Activated naive CD8-positive, alpha-beta T cell treated with anti-CD3 and anti-CD28 coated beads, Interleukin-2, amount 10 ng/mL, durations not matched to agents 7 days and 5 days (primary cell): ENCODE measurements at places on chromosomes 4 and X.

DNA sequence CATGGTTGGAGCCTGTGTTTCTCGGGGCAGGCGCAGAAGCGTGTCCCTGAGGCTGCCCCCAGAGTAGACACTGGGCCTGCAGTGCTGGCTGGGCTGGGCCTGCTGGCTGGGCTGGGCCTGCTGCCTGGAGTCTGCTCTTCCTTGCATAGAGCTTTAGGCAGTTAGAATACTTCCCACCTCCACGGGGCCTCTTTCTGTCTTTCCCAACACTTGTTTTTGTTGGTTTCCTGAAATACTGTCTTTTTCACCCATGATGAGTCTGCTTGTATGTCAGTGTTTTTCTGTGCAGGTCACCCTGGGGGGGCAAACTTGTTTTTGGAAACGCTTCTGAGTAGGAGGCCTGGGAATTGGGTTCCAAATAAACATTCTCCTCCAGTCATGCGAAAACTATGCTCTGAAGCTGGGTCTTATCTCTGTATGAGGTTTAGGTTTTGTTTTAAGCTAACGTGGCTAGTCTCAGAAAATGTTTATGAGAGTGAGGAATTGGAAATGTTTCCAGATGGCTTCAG, 32.2 kb downstream of the TRMT44 start:
- no peak for DNase-seq

DNA sequence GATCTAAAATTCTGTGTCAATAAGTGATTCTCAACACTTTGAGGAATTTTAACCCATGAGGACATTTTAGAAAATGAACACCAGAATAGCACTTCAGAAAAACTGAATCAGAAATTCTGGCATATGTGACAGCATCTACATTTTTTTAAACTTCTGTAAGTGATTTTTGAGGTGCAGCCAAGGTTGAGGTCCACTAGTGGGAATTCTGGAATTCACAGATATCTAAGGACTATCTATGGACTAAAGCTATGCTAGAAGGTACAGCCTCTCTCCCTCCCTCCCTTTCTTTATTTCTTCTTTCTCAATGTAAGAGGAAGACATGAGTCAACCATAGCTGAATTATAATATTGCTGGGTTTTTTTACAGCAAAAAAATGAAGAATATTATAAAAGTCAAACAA, 508.2 kb upstream of the ATOH1 start:
- DNase-seq, result no peak

- no peak for DNase-seq
These were observed 4.3 kb upstream of the UNC5C start for GRCh38 chr4:95552942-95553550.

DNA sequence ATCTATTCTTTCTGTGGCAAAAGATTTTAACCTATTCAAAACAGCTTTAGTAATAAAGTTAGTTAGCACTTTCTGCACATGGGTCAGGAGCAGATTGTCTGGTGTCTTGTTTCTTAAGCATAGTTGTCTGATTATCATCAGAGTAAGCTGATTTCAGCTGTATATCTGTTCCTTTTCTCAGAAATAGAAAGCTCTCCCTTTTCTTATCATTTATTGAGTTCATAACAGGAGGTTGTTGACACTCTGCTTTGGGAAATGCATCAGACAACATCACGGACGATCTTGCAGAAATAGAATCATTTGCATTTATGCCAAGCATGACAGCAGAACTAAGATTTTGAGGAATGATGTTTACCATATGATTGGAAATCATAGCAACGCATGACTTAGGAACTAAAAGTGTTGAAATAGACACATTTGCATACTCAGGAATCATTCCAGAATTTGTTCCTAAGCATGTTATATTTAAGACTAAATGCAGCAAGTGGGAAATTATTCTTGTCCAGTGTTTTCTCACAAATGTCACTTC, 66.7 kb downstream of the RBMX2 start:
- no peak for DNase-seq

DNA sequence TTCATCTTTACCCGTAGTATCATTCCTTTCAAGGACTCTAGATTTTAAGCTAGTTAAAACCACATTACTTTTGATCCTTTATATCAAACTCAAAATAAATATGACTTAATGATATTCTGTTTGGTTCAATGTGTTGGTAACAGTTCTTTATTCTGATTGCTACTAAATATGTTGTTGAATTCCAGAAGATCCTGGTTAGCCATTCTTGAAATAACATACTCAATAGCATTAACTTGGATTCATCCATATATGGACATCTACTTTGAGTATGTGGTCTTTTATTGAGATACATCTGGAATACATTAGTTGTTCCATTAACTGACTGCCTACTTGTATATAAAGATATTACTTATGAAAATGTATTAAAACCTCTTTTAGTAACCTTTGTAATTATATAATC, 27.5 kb upstream of the PCDH18 start:
- no peak for DNase-seq

DNA sequence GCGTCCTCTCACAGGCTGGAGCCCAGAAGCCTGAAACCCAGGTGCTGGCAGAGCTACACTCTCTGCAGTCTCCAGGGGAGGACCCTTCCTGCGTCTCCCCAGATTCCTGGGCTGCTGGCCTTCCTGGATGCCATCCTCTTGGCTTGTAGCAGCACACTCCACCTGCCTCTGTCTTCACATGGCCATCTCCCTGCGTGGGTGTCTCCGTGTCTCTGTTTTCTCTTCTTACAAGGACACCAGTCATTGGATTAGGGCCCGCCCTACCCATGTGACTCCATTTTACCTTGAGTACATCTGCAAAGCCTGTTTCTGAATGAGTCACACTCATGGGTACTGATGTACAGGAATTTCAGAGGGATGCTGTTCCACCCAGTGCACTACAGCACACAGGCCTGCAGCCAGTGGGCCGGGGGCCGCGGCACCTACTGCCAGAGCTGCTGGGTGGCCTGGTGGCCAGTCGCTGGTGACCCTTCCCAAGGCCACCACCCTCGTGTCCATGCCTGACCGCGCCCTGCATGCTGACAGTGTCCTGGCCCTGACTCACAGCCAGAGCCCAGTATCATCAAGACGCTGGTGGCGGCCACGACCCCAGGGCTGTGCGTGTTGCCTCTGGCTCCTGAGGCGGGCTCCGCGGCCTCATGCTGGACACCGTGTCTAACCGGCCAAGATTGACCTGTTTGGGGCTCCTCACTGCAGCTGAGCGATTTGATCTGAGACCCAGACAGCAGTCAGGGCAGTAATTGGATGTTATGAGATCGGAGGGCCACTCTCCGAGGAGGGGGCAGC, 63.6 kb upstream of the NKX1-1 start:
- DNase-seq, result no peak

- no peak for DNase-seq
These were observed 2102.3 kb upstream of the AGA start for GRCh38 chr4:179544496-179544895.

GRCh38 chr4:64582492-64582891, 173.2 kb upstream of the TECRL start:
- no peak for DNase-seq

GRCh38 chrX:31266203-31267076, 194.6 kb upstream of the FTHL17 start:
- DNase-seq, result peak; percentile 24

GRCh38 chrX:116111934-116112595, 58.5 kb upstream of the AGTR2 start:
- no peak for DNase-seq

- DNase-seq, result no peak
These were observed 30.3 kb upstream of the GLRB start for GRCh38 chr4:157045507-157046127.

DNA sequence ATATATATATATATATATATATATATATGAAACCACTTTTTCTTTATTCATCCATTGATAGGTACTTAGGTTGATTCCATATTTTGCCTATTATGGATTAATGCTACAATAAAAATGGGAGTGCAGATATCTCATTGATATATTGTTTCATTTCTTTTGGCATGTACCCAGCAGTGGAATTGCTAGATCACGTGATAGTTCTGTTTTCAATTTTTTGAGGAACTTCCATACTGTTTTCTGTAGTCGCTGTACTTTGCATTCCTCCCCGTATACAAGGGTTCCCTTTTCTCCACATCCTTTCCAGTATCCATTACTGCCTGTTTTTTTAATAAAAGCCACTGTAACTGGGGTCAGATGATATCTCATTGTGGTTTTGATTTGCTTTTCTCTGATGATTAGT, 124.6 kb downstream of the GABRB1 start:
- no peak for DNase-seq

- no peak for DNase-seq
These were observed at the start of gene TLR10 for GRCh38 chr4:38782452-38783108. TLR10 (minus strand) TSS chr4:38782990; CDS start chr4:38775590, 7,400 bp downstream.

GRCh38 chr4:111997785-111998184, 147.5 kb upstream of the FAM241A start:
- no peak for DNase-seq

GRCh38 chr4:140856621-140857062, 100.5 kb upstream of the TBC1D9 start:
- DNase-seq, result no peak

- peak; percentile 85 for DNase-seq
These were observed at the start of gene SEPTIN11 for GRCh38 chr4:76949276-76950051. SEPTIN11 (plus strand) TSS chr4:76949752; CDS start chr4:76949904, 152 bp downstream.

DNA sequence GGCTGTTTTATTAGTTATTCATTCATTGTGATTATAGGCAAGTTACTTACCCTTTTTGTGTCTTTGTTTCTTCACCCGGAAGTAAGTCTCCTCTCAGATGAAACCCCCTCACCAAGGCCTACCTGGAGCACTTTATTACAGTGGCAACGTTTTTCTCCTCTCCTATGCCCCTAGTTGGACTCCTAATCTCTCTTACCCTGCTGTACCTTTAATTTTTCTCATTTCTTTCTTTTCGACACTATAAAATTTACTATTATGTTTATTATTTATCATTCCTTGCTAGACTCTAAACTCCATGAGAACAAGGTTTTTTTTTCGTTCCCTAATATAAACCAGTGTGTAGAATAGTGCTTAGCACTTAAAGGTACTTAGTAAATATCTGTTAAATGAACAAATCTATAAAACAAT, 17.5 kb downstream of the STAP1 start:
- DNase-seq, result no peak

GRCh38 chr4:149370785-149371420, 444.7 kb downstream of the IQCM start:
- DNase-seq, result no peak

GRCh38 chr4:159103384-159103990, 608 bp downstream of the RAPGEF2 start:
- DNase-seq, result peak; percentile 73

GRCh38 chr4:113455061-113455460, 306.5 kb downstream of the CAMK2D start:
- no peak for DNase-seq

DNA sequence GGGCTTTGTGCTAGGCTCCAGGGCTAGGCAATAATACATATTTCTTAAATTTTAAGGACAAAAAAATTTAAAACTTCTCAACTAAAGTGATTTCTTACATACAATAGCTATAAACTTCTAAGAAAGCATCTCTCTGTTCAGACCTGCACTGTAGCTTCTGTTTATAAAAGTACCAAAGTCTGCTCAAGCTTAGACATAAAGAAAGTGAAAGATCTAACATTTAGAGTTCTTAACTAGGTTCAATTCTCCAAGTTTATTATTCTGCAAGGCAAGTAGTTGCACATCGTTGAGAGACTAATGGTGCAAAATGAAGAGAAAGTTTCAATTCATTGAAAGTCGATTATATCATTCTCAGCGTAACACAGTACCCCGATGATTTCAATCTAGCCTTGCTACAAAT, 857.4 kb upstream of the HTR2C start:
- no peak for DNase-seq

DNA sequence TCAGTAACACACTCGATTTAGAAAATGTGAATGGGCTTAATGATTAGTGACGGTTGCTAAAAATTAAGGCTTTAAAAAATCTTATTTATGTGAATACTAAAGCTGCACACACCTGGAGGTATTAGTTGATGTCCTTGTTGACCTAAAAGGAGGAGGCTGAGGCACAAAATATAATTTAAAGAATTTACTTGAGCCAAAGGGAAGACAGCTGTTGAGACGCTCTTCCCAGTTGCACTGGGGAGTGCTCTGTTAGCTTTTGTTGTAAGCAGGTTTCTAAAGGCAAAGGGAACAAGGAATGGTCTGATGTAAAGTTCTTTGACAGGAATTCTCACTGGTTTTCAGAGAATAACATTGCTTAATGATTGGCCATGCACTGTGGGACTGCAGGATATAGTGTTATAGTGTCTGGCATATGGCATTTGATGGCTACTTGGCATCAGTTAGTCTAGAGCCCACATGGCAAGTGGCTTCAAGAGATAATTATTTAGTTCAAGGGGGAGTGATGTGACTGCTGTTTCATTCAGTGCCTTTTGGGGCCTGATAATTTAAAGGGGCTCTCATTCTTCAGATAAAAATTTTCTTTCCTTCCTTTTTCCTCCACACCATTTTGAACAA, 30.8 kb upstream of the PGM2 start:
- no peak for DNase-seq

- no peak for DNase-seq
These were observed 762.5 kb downstream of the PCDH7 start for GRCh38 chr4:31482691-31483090.

DNA sequence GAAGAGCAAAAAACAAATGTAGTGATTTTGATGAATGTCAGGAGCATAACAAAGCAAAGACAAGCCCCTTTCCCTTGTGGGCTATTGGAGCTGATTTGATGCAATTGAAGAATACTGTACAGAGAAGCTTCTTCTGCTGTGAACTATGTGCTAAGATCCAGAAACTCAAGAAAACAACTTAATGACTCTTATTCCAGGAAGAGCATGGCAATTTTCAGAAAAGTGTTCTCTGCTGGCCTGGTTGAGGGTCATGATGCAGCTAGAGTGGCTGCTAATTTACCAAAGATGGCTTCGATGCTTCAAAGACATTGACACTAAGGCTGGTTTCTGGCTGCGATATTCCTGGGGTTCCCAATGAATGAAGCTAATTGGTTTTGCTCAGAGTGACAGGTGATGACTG, 45.8 kb downstream of the TNIP3 start:
- no peak for DNase-seq

DNA sequence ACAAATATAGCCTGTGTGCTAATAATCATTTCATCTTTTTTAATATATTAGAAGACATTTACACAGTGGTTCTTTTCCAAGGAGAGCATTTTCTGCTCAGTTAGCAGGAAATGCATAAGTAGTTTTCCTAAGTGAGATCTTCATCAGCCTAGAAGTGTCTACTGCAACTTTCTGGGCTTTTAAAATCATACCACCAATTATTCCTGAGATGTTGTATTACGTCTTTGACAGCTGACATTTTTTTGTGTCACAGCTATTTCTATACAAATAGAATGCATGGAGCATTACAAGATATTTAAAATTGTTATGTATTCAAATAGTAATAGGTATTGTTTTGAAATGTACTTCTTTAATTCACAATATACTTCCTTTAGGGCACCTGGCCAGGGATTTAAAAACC, 158.0 kb downstream of the GRID2 start:
- DNase-seq, result no peak
